Activated CD8-positive, alpha-beta T cell treated with anti-CD3 and anti-CD28 coated beads, Interleukin-2, amount 10 ng/mL, durations not matched to agents 7 days and 5 days (primary cell): ENCODE measurements at places on chromosomes 4 and X.

- DNase-seq = peak; percentile 61
These were observed 606.0 kb downstream of the BCOR start for GRCh38 chrX:39491548-39492297.

DNA sequence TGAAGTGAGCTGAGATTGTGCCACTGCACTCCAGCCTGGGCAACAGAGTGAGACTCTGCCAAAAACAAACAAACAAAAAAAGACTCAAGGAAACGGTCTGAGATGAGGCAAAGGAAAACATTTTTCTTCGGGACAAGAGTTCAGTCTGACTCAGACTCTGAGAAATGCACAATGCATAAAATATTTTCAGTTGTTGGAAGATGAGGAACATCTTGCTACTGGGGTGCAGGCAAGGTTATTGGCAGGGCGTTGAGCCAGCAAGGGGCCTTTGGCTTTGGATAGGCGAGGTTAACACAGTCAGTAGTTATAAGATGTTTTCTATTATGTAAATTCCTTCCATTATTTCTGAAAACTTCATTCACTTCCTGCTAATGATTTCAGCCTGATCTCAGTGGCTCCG is 96.1 kb upstream of the VCX start:
- no peak for DNase-seq

GRCh38 chr4:53527326-53527725 is 64.0 kb downstream of the LNX1 start:
- DNase-seq = no peak

GRCh38 chr4:4841156-4841555 is 18.3 kb upstream of the MSX1 start:
- DNase-seq = no peak

DNA sequence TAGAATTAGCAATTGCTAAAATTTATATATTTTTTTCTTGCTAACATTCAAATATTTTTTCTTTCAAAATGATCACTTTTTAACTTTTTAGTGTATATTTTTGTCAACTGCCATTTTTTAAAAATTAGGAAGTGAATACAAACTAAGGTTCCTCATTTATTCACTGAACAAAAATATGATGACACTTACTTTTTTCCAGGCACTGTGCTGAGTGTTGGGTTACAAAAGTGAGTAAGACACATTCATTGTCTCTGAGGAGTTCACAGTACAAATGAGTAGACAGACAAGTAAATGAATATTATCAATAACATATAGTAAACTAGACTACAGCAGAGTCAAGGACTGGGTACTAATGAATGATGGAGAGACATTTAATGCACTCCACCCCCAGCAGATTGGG is 543.5 kb downstream of the PDHA2 start:
- DNase-seq = no peak

DNA sequence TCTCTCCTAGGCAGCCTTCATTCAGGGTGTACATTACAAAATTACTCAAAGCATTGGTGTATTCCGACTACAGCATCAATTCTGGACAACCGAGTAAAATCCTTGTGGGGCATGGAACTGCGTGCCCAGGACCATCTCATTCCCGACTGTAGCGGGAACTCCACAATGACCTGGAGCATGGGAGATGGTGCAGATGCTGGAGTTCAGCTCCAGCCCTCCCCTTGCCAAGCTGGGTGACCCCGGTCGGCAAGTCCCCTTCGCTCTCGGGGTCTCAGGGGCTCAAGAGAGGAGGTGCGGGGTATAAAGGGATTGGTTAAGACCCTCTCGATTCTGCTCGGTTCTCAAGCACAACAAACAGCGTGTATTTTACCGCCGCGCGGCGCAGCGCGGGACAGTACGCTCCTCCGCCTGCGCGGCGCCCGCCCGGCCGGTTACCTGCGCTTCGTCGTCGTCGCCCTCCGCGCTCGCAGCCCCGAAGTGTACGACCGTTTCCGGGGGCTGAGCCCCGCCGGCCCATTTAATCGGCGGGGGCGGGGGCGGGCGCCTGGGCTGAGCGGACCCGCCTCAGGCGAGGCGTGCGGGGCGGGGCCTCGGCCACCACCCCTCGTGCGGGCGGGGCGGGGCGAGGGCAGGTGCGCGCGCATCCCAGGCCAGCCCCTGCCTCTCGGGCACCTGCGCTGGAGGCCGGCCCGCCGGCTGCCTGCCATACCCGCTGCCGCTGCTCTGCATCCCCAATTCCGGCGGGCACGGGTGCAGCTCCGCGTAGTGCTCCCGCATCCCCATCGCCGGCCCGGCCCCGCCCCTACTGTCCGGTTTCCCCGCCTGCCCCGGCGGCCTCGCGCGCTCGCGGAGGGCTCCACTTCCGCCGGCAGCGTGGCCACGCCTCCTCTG is at the start of gene G6PD:
TSS of gene G6PD (minus strand) at position 493 of the 891 bp plus-strand sequence. CDS start 691 bp downstream, outside the sequence.
- DNase-seq = peak; percentile 81

DNA sequence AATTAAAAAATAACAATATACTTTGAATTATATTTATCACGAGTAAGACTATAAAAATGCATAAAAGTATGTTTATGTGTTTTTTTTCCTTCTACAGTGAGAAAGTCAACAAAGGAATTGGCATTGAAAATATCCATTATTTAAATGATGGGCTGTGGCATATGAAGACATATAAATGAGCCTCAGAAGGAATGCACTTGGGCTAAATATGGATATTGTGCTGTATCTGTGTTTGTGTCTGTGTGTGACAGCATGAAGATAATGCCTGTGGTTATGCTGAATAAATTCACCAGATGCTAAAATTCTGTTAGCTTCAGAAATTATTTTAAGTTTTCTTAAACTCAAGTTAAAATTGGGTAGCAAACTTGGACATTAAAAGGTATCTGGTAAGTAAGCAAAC is 8.2 kb downstream of the MCTS1 start:
- DNase-seq = no peak

DNA sequence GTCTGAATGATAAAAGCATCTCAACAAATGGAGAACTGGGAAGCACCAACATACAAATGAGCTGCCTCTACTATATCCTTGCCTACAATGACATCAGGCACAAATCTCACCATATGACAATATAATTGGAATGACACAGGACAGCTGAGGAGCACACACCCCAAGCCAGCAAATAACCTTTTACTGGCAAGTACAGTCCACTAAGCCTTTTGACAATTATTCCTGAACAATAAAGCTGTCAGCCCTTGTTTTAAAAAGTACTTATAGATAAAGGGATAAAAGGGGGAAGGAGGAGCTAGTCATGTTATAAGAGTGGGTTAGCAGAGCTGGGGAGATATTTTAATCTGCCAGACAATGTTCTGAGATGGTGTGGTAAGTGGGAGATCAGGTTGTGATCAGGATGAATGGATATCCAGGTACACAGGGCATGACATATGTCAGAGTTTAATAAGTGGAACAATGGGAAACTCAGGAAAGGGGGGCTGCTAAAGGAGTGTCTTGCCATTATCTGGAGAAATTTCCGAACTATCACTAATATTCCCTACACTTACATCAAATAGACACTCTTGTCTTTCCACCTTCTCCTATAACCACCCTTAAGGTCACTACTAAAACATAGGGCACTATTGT is 127.6 kb downstream of the GPC3 start:
- DNase-seq = no peak

DNA sequence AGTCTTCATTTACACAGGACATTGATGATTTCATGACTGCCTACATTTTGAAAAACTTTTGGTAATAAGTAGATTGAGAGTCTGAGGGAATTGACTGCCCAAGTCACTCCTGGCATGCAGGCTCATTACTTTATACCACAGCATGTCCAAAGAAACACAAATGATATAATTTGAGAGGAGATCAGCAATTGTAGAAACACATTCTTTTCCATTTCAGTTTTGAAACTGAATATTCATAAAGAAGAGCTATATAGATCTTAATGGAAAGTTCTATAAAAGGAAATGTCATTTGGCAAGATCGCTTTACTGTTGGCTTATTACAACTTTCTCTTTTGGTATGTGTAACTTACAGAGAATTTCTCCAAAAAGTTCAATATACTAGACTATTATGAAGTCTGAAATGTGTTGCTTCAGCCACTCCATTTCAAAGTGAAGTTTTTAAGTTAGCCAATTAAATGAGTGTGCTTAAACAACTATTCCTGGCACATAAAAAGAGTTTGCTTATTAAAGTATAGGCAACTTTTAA is 158.0 kb downstream of the ARAP2 start:
- DNase-seq = no peak

DNA sequence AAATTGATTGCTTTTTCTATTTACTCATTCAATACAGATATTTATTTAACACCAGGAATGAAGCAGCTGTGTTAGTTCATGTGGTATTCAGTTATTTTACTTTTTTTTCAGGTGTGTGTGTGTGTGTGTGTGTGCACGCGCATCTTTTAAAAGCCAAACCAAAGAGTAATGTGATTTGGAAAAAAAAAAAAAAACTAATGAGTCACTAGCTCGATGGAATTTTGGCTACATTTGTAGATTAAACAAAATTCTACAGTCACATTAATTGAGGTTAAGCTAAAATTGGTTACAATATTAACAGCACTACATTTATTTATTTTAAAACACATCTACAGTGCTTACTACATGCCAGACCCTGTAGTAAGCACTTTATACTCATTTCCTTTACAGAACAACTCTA is 66.8 kb downstream of the HHIP start:
- no peak for DNase-seq

DNA sequence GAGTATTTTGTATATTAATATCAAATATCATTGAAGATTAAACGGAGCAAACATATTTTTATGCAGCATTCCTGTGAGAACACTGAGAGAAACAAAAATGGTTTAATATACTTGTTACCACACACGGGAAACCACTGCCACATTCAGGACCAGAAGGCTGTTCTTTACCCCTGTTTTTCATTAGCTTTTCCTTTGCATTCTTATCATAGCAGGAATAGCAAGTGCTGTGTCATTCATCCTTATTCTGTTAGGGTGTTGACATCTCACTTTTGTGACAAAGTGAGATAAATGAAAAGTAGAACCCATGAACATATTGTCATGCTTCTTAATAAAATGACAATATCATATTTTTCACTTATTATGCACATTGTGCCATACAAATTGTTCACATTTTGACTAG is 212.4 kb upstream of the NDST4 start:
- DNase-seq = no peak

GRCh38 chr4:184826691-184827270 is 1.0 kb upstream of the ACSL1 start:
- DNase-seq = no peak

- no peak for DNase-seq
These were observed 2.6 kb downstream of the RAB28 start for GRCh38 chr4:13481569-13481968.

DNA sequence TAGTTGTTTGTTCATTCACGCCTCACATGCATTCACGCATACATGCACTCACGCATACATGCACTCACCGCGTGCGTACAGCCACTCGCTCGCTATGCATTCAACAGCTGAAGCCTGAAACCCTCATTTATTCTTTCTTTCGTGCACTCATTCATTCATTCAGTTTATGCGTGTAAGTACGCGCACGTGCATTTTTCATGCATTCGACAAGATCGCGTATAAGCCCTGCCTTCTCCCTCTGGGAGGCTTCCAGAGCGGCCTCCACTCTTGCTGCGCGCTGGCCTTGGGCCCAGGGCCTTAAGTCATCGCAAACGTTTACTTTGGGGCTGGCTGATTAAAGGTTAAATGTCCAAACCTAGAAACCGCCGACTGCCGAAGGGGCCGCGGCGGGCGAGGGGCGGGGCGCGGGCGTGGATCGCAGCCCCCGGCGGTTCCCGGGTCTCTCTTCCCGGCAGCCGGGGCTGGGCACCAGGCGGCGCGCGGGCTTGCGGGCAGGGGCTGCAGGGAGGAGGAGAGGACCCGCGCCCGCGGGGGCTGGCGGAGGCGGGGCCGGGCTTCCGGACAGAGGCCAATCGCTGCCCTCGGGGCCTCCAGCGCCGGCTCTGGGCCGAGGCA is at the start of gene GYG2:
TSS of gene GYG2 (plus strand) at position 587 of the 615 bp plus-strand sequence. CDS start 1,259 bp downstream, outside the sequence.
- DNase-seq = no peak

DNA sequence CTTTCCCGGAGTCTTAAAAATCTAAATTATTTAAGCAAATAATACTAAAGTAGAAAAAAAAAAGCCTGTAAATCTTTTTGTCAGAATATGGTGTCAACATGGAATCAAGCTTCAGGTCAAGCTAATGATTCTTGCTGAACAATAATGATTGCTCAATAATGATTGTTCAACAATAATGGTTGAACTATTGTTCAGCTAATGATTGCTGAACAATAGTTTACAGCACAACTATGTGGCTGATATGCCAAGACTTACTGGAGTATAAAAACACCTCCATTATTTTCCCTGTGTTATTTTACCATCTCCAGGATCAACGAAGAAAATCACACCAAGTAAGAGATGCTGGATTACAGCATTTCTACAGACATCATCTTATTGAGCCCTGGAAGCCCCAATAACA is 35.1 kb upstream of the SMIM31 start:
- no peak for DNase-seq

- no peak for DNase-seq
These were observed 275.9 kb upstream of the FAM241A start for GRCh38 chr4:111869339-111869738.

DNA sequence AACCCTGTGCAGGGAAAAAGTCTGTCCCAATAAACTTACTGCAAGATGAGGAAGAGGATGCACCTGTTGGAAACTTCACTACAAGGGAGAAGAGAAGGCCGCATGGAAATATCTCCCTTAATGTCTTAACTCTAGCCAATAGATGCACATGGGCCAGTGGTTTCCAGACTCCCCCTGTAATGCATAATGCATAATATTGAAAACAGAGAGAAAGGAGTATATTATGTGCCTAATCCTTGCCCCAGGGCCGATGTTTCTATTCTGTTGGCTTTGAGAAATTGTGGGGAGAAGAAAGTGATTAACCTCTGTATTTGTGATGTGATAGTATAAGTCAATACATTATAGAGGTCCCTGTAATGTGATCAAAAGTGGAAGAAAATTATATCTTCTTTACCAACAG is 37.2 kb downstream of the INTS12 start:
- DNase-seq = no peak

- no peak for DNase-seq
These were observed 898.9 kb upstream of the EPHA5 start for GRCh38 chr4:66569228-66569627.

DNA sequence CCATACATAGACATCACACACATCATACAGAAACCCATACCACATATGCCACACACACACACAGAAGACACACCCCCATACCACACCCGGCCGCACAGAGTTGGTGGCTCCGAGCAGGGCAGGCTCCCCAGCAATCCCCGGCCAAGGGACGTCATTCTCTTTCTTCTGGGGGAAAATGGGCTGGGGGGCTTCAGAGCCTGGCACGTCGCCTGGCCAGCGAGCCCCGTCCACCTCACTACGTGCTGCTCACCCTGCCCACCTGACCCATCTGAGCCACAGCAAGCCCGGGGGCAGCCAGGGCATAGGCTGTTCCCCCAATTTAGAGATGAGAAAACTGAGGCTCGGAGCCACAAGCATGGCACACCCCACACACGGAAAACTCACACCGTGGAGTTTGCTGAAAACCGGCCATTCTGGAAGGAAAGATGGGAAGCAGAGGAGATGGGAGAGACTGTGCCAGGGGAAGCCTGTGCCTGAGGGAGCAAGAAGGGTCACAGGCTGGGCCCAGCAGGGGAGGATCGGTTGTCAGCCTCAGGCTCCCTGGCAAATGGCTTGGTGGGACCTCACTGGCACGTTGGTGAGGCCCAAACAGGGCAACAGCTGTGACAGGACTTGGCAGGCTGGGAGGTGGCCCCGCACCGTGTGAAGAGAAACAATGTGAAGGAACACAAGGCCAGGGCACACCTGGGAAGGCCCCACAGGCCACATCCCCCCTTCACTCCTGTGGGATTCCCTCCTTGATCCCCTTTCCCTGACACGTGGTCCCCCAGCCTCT is 73.2 kb downstream of the JAKMIP1 start:
- DNase-seq = no peak
